ENCODE measurements at places on chromosomes 6 and 20.

DNA sequence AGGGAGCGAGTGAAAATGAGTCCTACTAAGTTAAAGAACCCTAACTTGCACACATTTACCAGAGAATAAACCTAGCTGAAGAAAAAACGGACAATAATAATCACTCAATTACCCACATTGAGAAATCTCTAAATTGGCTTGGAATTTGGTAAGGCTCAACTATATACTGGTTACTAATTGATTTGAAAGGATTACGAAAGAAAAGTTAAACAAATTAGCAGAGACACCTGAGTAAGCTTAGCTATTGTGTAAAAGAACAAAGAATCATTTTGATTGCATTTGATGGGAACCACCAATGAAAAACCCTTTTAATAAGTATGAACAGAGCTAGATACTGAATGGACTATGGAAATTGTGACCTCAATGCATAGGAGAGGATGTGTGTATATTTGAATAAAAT, 118.6 kb upstream of the ADGRF1 start:
- no peak for DNase-seq

DNA sequence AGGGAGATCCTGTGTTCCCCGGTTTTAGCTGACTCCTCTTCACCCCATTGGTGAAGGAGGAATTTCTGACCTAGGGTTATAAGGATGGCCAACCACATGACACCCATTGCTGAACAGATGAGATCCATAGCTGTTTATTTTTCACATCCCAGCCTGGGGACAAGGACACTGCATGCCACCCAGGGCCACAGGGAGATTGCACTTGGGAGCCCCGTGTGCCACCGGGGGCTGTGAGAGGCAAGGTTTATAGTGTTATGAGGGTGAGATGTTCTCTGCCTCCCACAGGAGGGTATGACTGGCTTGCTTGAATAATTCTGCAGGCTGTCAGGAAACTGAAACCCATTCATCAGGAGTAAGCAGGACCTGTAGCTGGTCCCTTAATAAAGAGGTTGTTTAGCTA, 14.7 kb upstream of the SLPI start:
- DNase-seq, result no peak

GRCh38 chr6:15090145-15090579, 155.7 kb upstream of the JARID2 start:
- DNase-seq, result peak; percentile 92

- DNase-seq, result no peak
Measured at GRCh38 chr6:158668707-158669103, 18.9 kb downstream of the SYTL3 start.

DNA sequence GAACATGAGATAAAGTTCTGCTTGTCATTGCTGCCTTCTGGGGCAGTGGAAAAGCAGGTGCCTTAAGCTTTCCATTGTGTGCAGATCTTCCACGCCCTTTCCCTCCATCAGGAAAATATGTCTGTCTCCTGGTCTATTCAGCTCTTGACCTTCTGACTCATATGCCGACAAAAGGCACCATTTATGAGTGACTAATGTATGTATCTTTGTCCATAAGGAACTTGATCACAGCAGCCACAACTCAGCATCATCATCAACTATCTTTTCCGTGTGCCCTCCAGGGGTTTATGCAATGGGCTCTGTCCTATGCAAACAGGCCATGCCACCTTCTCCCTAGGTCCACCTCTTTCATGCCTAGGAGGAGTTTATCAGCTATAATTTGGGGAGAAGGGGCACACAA, 102.7 kb upstream of the QKI start:
- no peak for DNase-seq

DNA sequence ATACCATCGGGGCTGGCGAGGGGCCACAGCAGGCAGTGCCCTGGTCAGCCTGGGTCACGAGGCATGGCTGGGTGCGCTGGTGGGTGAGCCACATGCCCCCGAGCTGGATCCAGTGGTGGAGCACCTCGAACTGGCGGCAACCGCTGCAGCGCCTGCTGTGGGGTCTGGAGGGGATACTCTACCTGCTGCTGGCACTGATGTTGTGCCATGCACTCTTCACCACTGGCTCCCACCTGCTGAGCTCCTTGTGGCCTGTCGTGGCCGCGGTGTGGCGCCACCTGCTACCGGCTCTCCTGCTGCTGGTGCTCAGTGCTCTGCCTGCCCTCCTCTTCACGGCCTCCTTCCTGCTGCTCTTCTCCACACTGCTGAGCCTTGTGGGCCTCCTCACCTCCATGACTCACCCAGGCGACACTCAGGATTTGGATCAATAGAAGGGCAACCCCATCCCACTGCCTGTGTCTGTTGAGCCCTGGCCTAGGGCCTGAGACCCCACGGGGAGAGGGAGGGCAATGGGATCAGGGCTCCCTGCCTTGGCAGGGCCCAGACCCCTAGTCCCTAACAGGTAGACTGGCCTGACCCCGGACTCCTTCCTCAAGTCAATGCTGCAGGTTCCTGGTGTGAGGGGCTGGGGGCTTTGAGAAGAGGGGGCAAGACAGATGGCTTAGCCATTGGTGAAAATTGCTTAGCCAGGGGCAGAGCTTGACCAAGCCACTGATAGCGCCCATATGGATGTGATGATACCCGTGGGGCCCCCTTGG, 598 bp downstream of the TMEM239 start:
- DNase-seq, result no peak

DNA sequence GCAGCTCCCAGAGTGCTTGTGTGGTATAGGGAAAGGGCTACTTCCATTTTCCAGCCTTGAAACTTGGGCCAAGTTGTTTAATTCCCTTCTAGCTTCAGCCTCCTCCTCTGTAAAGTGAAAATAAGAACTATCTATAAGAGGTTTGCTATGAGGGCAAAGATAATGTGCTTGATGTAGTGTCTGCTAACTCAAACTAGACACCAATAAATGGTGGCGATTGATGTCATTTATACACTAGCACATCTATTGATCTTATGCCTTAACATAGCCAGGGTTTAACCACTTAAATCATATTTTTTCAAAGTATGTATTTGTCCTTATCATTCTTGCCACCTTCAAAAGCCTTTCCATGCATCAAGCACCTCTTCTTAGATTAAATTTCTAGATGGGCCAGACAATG, 55.2 kb downstream of the NEDD9 start:
- DNase-seq, result no peak

DNA sequence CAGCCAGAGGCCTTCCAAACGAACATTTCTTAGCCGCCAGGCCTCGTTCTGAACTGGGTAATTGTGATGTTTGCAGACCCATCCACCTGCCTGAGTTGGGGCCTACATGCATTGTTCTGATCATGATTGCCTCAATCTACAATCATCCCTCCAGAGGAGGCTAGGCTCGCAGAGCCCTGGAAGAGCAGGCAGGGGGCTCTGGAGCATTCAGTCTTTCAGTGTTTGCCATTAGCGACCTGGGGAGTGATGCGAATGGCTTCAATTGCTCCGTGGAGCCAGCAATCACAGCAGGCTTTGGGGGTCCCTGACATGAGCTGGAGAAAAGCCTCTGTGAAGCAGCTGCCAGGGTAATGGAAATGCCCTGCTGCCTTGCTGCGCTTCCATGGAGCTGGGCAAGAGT, 22.0 kb downstream of the SNAP25 start:
- DNase-seq, result no peak

DNA sequence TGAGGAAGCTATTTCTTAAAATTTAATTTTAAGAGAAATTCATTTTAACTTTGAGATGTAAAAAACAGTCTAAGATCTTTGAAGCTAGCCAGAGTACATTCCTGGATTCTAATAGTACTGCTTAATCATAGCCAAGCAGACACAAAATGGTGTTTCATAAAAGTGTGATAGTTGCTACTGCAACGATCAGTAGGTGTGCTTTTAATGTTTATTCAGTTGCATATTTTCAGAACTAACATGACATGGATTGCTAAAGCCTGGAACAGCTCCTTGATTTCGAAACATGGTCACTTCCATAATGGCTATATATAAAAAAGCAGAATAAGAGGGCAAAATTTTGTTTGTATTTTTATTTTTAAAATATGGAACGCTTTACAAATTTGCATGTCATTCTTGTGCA, 35.5 kb downstream of the SESN1 start:
- no peak for DNase-seq

DNA sequence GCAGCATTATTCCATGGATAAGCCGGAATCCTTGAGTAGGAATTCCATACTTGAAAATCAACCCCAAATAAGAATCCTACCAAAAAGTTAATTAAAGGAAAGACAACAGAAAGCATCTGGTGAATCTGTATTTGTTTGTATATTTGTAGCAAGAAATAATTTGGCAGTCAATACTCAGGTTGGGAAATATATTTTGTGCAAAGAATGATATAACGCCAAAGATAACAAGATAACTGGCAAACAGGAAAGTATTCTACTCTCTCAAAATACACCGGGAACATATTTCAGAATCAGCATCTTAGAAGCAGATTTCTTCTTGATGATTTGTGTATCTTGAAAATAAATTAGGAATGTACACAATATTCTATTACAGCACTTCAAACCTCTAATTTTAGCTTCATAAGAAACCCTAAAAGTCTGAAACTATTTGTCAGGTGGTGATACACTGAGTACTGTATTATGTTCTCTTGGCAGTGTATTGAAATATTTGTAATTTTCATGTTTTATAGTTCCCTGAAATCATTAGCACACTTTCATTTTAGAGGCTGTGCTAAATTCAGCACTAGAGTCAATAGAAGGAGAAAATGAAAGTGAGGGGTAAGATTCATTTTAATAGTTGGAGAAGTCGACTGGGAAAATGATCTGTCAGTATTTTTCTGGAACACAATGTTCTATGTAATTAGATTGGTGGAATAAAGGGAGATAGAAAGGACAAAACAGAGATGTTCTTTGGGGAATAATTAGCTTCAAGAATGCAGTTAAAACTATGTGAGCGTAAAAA, 879.7 kb upstream of the GJE1 start:
- no peak for DNase-seq

- DNase-seq, result no peak
Measured at GRCh38 chr6:1622220-1622850, 12.6 kb downstream of the FOXC1 start.

Measured in hematopoietic multipotent progenitor cell treated with erythropoietin and hydrocortisone succinate and interleukin-3 and kit ligand, for 8 days (in vitro differentiated cells).